ENCODE measurements at places on chromosomes 12 and 14.

DNA sequence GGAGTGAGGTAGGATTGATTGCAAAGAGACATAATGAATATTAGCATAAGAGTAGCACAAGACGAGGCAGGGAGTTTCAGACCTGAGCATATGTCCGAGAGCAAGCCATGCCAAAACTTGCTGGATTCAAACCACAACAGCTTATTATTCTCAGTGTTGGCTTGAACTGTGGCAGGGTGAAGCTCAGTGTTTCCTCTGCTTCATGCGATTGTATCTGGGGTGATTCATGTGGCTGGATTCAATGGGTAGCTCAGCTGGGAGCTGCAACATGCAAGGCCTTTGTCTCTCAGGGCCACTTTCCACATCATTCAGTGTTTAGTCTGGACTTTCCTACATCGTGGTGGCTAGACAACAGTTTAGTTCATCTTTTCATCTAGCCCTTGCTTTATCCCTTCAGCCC, 22.1 kb upstream of the E2F7 start:
- DNase-seq: peak; percentile 12

DNA sequence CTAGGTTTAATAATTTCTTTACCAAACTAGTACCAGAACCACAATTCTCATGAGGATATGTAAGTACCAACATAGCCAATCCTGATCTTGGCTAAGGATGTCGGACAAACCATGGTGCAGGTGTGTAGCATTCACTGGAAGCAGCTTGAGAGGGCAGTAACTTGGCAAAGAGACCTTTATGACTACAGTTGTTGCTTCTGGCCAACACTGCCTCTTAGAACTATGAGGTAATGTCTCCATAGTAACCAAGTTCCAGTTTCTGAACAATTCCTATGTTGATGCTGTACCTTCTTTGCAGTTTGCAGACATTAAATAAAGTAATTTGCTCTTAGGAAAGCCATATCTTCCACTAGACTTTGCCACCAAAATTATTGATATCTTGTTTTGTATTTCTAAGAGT, at the start of gene LMNTD1:
Gene LMNTD1 (minus strand): TSS at position 186 of the 400 bp plus-strand sequence. CDS start 324 bp downstream, outside the sequence.
- peak; percentile 32 for DNase-seq

GRCh38 chr12:68591734-68592418, 18.8 kb upstream of the RAP1B start:
- no peak for DNase-seq

- DNase-seq: no peak
Observed at GRCh38 chr12:121232977-121233627, 23.2 kb downstream of the P2RX4 start.

DNA sequence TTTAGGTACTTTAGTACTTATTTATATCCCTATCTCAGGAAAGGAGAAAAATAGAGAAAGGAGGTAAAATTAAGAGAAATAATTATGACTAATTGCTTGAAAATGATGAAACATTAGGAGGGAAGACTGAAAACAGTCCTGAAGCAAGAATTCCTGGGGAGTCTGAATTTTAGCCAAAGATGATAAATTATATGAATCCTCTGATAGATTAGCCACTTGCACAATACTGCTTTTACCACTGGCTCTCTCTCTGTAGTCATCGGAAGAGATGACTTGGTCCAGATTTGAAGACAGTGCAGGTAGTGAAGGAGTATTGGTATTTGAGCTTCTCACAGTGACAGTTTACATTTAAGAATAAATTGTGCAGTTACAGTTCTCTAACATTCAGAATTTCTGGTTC, 83.8 kb upstream of the CLEC14A start:
- DNase-seq: peak; percentile 89
